ENCODE measurements at places on chromosomes 2 and 18.

DNA sequence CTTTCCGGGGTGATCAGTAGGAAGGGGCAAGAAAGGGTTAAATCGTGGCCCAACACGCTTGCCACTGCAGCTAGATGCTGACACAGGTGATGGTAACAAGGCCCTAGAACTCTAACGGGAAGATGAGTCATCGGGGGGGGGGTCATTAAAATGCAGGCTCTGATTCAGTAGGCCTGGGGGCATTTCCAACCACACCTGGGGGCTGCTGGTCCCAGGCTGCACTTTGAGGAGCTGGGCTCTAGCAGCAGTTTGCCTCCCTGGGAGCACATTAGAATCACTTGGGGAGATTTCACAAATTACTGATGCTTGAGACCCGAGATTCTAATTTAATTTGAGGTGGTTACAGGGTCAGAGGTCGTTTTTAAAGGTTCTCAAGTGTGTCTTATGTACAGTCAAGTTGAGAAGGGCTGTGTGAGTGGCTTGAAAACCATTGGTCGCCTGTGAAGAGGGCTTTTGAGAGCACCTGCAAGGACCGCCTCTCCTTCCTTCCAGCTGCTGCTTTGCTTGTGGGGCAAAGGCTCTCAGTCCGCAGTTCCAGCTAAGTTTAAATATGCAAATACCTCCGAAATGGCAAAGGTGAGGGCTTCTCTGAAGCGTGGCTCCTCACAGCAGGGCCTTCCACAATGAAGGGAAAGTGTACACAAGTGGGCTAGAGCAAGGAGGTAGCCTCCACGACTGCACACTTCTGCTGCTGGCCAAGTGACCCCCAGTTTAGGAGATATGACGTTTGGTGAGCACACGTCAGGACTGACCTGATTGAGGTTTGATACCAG is 128.0 kb upstream of the MSH6 start:
- no peak for DNase-seq

GRCh38 chr2:9824956-9825720 is 18.1 kb upstream of the TAF1B start:
- no peak for DNase-seq

GRCh38 chr2:64989982-64990614 is 899 bp downstream of the SLC1A4 start:
- peak; percentile 50 for DNase-seq

GRCh38 chr2:21372654-21373053 is 248.9 kb downstream of the TDRD15 start:
- no peak for DNase-seq

Measured in eye (tissue), 1 donor.